ENCODE measurements at places on chromosomes 7 and 10. TPM values are rescaled to one million over a fixed set of nuclear protein-coding genes. Genes with fewer than 3 reads are reported as not detected.

Gene TIMM23B
- total RNA-seq: 23.2 TPM

Gene CCDC6
- total RNA-seq: 28.1 TPM

DNA sequence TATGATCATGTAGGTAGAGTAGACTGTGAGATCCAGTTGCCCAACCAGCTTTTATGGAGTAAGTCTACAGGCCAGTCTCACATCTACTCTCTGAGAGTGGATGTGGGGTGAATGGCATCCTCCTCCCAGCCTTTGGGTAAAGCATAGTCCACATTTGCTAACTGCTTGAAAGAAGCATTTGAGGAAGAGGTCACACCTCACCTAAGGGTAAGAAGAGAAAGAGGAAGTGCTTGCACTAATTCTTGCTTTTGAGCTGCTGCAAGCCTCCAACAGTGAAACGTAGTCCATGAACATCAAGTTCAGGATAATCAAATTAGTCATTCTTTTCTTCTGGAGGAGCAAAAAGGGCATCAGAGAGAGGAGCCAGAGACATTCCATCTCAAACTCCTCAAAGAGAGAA, 93.9 kb upstream of the AGR3 start:
- no peak for DNase-seq

DNA sequence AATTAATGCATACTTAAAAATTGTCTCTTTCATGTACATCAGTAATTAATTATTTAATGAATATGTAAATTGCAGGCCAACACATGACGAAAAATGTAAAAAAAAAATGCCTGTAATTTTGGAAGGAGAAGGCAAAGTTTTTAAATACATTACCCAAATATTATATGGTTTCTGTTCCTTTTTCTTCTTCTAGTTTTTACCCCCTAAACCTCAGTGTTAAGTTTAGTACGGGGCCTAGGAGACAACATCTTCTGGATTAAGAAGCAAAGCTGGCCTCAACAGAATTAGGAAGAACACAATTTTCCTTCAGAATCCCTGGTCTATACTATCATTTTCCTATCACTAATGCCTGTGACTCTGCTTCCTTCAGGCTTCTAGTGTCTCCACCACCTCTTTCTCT, 459.3 kb upstream of the NRP1 start:
- DNase-seq: no peak
